ENCODE measurements at places on chromosomes 13 and 19.

DNA sequence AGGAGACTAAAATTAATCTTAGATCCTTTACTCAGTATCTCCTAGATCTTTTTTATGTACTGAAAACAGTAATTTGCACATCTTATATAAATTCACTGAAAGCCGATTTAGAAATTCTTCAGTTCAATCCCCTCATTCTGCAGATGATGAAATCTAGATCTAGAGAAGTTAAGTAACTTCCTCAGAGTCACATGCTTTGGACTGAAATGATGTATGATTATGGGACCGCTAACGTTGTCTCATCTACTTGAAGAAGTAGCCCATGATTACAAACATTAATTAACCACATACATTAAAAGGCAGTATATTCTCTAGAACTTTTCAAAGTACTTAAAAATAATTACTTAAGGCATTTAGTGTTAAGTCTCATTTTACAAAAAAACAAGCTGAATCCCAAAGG is 37.8 kb downstream of the ELF1 start:
- DNase-seq = no peak

- DNase-seq = no peak
Measured at GRCh38 chr13:45232591-45232990, 31.7 kb upstream of the KCTD4 start.

DNA sequence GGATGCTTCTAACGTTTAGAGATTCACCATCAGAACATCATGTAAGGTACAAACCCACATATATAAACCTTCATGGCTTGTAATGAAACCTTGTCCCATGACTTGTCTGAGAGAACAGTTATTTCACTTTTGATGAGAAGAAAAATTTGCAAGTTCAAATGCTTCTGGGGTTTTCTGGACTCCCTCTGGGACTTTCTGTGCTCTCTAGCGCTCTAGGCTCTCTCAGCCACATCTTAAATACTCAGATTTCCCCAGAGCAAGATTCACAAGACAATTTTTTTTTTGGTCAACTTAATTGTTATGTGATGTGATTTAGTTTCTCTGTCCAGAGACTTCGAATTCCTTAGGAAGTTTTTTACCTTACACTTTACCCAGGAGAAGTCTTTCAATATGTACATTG is 282.8 kb upstream of the EDNRB start:
- DNase-seq = no peak

DNA sequence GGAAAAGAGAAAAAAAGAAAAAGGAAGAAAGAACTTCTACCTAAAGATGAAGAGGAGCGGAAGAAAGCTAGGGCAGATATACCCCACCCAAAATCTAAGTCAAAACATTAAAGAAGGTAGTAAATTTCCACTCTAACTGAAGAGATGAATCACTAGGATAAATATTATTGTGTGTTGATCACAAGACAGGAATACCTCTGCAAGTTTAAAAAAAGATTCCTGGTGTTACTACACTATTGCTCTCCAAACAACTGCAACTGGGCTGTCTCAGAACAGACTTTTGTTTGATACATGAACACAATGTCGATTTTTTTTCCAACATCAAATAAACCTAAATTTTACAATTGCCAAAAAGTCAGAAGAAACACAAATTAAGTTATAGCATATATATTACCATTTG is 6.8 kb downstream of the HSPH1 start:
- DNase-seq = no peak

DNA sequence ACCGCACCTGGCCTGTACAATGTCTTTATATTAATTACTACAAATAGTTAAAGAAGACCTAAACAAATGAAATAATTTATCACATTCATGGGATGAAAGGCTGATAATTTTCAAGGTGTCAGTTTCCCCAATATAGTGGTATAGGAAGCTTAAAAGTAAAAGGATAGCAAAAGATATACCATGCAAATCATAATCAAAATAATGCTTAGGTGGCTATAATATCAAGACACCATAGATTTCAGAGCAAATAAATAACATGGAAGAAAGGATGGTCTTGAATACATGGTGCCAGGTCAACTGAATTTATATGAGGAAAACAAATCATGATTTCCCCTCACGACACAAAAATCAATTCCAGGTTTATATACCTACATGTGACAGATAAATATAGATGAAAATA is 4.8 kb downstream of the ZNF790 start:
- no peak for DNase-seq

DNA sequence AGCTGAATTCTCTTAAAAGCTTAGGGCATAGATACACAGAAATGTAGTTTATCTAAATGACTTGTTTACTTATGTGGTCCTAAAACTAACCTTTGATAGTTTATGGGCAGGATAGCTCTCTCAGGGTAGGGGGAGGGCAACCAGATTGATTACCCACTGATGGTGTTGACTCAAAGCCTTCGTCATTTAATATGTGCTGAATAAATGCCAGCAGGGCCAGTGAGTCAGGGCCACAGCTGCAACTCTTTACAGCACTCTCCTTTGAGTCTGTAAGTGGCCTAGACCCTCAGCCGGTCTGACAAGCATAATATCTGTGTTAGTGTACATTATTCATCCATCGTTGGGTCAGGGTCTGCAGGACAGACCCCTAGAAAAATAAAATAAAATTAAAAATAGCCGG is 128.5 kb downstream of the ZNF675 start:
- no peak for DNase-seq

GRCh38 chr19:51103926-51104341 is 4.3 kb downstream of the CTU1 start:
- no peak for DNase-seq

GRCh38 chr13:76523740-76524340 is 362.4 kb downstream of the KCTD12 start:
- DNase-seq = no peak

- no peak for DNase-seq
Measured at GRCh38 chr19:30857388-30857787, 485.2 kb downstream of the ZNF536 start.

DNA sequence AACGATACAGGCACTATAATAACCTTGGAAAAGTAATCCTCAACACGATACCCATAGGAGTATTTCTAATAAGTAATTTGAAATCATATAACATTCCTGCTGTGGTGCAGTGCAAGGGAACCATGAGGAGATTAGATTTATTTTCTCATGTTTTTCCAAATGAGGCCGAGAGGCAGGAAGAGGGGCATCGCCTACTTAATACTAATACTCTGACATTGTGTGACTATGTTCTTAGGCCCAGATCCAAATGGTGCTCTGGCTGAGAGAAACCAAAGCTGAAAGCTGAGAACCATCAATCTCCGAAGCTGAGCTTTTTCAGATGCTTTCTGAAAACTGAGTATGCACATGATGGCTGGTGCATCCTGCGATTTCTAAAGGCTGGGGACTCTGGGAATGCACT is 248.0 kb upstream of the MAB21L1 start:
- DNase-seq = no peak

- no peak for DNase-seq
Measured at GRCh38 chr13:99913167-99913566, 58.4 kb downstream of the ZIC5 start.

- no peak for DNase-seq
Measured at GRCh38 chr19:39355253-39355652, 13.0 kb downstream of the SAMD4B start.

DNA sequence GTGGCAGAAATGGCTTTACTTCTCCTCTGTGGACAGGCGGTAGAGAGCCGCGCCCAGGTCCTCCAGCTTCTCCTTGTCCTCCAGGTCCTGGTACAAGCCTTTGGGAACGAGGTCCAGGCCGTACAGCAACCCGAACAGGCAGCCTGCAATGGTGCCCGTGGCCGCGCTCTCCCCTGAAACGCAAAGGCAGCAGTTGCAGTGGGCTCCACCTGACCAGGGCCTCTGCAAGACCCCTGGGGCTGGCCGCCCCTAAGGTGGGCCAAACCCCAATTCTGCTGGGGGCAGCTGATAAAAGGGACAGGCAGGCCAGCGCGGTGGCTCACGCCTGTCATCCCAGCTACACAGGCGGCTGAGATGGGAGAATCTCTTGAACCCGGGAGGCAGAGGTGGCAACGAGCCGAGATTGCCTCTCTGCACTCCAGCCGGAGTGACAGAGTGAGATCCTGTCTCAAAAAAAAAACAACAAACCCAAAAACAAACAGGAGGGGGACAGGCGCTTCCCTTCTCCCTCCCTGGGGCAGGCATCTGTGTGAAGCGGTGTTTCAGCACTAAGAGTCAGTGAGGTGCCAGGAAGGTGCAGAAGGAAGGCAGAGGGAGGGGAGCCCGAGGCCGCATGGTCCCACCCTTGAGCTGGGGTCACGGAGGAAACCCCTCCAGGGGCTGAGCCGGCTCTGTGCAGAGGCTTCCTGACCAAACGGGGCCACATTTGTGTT is 30.3 kb downstream of the ADPRHL1 start:
- no peak for DNase-seq

DNA sequence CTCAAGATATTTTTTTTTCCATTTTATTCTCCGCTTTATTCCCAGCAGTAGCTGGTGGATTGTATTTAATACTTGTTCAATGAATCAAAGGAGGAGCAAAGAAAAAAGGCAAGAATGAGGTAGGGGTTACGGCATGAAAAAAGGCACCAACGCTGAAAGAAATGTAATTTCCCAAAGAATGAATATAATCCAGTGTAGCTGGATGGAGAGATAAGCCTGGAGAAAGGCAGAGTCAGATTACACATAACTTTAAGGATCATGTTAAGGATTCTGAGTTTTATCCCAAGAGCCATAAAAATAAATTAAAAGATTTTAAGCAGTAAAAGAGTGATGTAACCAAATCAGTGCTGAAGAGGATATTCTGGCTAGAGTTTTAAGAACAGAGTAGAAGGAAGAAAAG is 67.7 kb downstream of the RBM26 start:
- no peak for DNase-seq
